ENCODE measurements at places on chromosomes 4 and X. TPM values are rescaled to one million over a fixed set of nuclear protein-coding genes. Genes with fewer than 3 reads are reported as not detected.

- no peak for DNase-seq
These were observed 30.6 kb downstream of the ANK2 start for GRCh38 chr4:113080050-113080449.

DNA sequence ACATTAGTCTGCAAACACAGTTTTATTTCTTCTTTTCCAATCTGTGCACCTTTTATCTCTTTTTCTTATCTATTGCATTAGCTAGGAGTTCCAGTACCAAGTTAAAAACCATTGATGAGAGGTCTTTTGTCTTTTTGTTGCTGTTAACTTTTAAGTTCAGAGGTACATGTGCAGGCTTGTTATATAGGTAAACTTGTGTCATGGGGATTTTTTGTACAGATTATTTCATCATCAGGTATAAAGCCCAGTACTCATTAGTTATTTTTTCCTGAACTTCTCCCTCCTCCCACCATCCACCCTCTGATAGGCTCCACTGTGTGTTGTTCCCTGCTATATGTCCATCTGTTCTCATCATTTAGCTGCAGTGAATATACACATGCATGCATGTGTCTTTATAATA is 349.9 kb downstream of the PDHA2 start:
- no peak for DNase-seq

ATRX gene
- total RNA-seq: 65.7 TPM

FMR1NB gene
- not detected for total RNA-seq

Measured in CD8-positive, alpha-beta T cell (primary cell).